ENCODE measurements at places on chromosomes 7 and 10.

DNA sequence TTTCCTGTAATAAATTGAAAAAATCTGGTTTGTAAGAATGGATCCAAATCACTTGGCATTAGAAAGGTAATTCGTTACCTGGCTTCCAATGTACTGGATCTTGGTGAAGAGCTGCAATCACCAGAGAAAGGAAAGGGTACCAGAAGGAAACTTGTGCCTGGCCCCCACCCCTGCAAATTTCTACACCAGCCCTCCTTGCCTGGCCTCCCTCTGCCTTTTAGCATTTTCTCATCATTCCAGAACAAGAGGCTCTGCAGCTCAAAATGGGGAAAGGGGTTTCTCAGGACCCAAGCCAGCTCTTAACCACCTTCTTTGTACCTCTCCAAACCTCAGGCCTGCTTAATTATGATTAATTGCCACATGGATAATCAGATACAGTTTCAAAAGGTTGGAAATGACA lies 612.8 kb upstream of the MGMT start:
- DNase-seq = no peak

DNA sequence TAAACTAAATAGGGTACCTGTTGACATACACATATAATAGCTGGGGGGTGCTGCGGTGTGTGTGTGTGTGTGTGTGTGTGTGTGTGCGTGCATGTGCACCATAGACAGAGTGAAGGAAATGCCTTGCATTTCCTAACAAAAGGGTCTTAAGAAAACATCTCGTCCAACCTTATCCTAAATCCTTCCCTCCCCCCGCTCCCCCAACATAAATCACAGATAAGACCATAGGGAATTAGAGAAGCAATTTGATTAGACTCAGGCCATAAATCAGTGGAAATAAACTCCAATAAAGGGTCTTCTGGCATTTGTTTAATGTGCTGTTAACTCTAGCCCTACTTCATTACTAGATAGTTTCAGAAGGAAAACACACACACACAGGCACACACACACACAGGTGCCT lies 148.5 kb downstream of the PPP1R17 start:
- DNase-seq = no peak

- peak; percentile 36 for DNase-seq
Measured at GRCh38 chr7:143256932-143257331, 6.3 kb upstream of the GSTK1 start.

GRCh38 chr7:154647625-154648024 lies 355.3 kb downstream of the PAXIP1 start:
- no peak for DNase-seq

GRCh38 chr10:1434912-1435692 lies 302.2 kb downstream of the ADARB2 start:
- DNase-seq = no peak

GRCh38 chr7:110780712-110781111 lies 310.2 kb upstream of the LRRN3 start:
- no peak for DNase-seq

- no peak for DNase-seq
Measured at GRCh38 chr7:77466450-77466849, 50.3 kb upstream of the GSAP start.

GRCh38 chr10:26832960-26833359 lies 27.8 kb downstream of the ABI1 start:
- DNase-seq = no peak

DNA sequence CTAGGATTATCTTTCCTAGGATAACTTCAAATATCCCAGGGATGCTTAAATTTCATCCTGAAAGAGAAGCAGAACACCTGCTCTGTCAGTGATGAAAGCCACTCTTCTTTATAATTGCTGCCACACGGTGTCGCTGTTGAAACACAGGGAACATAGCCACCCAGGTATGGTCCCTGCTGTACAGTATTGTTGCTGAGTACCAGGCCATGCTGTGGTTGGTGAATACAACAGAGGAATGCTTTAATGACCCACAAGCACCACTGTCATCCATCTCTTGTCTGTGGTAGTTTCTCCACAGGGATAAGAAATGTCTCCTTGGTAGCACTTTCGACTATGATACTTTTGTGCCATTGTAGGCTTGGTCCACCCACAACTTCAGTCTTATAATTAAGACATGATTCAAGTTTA lies 70.6 kb upstream of the STARD3NL start:
- DNase-seq = peak; percentile 69

GRCh38 chr7:142250705-142251104 lies 7.2 kb downstream of the PRSS58 start:
- DNase-seq = no peak

DNA sequence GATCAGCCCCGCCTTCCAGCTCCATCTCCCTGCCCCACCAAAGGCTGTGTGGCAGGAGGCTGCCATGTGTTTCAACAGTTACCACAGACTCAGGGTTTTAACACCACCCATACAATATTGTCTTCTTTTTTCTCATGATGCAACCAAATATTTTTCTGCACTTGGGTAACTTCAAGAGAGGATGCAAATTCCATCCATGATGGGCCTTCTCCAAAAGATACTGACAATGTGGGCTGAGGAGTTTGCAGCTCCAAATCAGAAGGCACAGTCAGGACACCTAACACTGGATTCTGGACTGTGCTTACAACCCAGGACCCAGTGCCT lies 347.9 kb downstream of the GRID1 start:
- no peak for DNase-seq

GRCh38 chr7:92306153-92306552 lies 60.4 kb downstream of the ANKIB1 start:
- DNase-seq = no peak

GRCh38 chr7:6705959-6706665 lies 635 bp downstream of the ZNF12 start:
- peak; percentile 76 for DNase-seq

DNA sequence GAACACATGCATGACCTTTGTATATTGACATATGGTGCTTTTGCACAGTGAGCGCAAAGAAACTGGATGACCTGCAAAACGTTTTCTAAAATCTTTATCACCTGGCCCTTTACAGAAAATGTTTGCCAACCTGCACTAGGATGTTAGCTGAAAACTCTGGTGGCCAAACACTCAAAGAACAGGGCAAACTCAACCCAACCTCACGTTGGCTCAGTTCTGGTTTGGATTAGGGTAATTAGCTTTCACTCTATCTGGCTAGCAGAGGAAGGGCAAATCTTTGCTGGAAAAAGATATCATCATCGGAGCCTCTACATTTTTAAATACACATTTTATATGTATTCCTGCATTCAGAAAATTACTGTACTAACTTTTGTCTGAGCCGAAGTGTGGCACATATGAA lies 688.9 kb downstream of the PHTF2 start:
- no peak for DNase-seq

- no peak for DNase-seq
Measured at GRCh38 chr7:143288836-143289235, 685 bp downstream of the CASP2 start.

- no peak for DNase-seq
Measured at GRCh38 chr7:75896803-75897327, 18.0 kb downstream of the RHBDD2 start.

- DNase-seq = no peak
Measured at GRCh38 chr7:119232091-119232490, 1007.6 kb downstream of the ANKRD7 start.

- DNase-seq = no peak
Measured at GRCh38 chr10:125479059-125479458, 203.9 kb downstream of the TEX36 start.

GRCh38 chr10:80500572-80501380 lies 36.9 kb upstream of the SH2D4B start:
- peak; percentile 30 for DNase-seq

GRCh38 chr7:45573661-45574415 lies at the start of gene ADCY1:
Gene ADCY1, plus strand, starts transcription at chr7:45574368. Its CDS starts 176 bp downstream, at chr7:45574544.
- peak; percentile 16 for DNase-seq

DNA sequence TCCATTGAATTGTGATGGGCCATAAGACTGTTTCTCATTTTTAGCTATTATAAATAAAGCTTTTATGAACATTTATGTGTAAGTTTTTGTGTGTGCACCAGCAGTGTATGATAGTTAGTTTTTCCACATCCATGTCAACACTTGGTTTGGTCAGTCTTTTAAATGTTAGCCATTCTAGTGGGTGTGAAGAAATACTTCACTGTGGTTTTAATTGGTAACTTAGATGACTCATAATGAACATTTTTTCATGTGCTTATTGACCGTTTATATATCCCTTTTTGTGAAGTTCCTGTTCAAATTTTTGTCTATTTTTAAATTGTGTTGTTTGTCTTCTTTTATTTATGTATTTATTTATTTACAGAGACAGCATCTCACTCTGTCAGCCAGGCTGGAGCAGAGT lies 23.6 kb upstream of the PDK4 start:
- DNase-seq = no peak

DNA sequence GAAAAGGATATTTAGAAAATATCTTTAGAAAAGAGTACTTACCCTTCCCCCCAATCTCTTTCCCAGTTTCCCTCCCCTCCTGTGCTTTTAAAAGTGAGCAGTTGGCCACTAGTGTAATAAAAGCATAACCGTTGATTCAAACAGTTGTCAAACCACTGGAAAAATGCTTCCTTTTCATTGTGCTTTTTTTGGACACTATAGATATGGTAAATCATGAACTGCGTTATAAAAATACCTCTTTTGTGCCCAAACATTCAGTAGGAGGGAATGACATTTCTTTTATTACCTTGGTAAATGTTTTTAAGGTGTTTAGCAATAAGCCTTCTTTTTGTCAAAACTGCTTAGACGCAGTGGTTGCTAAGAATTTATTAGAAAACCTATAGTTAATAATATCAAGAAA lies 232.4 kb downstream of the SLC25A13 start:
- DNase-seq = no peak

- no peak for DNase-seq
Measured at GRCh38 chr10:4241724-4242345, 456.8 kb upstream of the KLF6 start.

DNA sequence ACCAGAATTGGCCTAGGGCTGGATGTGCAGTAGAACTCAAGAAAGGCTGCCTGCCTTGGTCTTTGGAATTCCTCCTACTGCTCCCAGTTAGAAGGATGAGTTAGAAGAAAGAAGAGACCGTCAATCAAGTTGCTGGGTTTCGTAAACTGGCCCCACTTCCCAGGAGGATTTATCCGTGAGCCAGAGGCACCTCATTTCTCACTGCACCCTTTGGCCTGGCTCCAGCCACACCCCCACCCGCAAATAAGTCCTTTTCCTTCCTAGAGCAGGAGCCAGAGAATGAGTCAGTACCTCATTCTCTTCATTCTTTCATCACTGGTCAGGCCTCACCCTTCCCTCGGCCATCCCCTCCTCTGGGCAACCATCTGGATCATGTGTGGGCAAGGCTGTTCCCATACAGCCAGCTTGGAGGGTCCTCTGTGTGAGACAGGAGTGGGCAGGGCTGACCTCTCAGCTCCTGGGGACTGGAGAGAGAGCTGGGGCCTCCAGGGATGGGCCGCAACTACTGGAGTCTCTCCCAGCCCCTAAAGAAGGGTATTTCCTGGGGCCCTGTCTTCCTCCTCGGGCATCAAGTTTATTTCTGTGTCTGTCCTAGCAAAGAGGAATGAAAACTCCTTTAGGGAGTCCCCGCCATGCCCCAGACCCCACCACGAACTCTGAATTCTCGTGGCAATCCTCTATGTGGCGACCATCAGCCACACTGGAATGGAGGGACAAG lies 87.2 kb upstream of the DUSP5 start:
- no peak for DNase-seq

DNA sequence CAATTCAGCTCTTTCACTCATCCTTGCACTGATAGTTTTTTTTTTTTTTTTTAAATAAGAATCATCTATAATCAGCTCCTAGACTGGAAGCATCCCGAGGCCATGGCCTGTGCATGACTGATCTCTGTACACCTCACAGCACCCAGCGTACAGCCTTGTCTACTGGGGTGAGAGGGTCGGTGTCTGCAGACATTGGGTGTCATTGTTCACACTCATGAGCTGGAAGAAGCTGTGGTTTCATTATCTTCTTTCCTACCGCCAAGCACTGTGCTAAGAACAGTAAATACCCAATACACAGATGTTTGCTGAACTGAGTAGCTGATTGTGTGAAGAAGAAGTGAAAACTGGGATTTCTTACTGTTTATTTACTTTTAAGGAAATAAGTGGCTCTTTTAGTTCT lies 123.6 kb downstream of the CLEC2L start:
- peak; percentile 47 for DNase-seq

GRCh38 chr7:33243319-33243881 lies 114.0 kb downstream of the BBS9 start:
- DNase-seq = peak; percentile 49

DNA sequence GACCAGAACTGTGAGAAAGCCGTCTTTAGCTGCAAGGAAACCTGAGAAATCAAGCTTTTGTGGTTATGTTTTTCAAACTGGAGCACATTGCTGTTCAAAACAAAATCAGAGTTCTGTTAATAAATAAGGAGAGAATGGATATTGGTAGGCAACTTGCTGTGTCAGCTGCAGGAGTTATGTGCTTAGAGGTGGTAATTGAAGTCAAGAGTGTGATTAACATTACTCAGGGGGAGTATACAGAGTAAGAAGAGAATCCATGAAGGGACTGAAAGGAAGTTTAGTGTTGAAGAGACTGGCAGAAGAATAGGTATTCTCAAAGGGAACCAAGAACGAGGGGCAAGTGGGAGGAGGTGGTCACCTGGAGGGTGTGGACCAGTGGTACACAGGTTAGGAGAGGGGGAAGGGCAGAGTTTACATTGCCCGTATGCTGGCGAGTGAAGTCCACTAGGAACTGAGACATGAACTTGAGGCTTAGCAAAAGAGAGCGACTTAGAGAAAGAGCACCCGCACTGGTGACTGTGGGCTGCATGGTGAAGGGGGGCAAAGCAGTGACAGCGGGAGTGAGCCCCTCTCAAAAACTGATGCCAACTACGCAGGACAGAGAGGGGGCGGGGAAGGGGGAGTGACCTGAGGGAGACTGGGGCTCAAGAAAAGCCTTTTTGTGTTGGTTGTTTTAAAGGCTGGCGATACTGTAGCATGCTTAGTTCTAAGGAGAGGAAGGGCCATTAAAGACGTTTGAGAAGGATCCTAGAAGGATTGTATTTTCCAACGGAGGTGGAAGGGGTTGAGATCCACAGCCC lies 80.0 kb downstream of the SDK1 start:
- DNase-seq = no peak

Data from hematopoietic multipotent progenitor cell treated with erythropoietin and hydrocortisone succinate and interleukin-3 and kit ligand, for 8 days (in vitro differentiated cells).